ENCODE measurements at places on chromosomes 3 and 15.
A peak's percentile ranks its signal among the peaks of the same experiment; 100 is the strongest.

DNA sequence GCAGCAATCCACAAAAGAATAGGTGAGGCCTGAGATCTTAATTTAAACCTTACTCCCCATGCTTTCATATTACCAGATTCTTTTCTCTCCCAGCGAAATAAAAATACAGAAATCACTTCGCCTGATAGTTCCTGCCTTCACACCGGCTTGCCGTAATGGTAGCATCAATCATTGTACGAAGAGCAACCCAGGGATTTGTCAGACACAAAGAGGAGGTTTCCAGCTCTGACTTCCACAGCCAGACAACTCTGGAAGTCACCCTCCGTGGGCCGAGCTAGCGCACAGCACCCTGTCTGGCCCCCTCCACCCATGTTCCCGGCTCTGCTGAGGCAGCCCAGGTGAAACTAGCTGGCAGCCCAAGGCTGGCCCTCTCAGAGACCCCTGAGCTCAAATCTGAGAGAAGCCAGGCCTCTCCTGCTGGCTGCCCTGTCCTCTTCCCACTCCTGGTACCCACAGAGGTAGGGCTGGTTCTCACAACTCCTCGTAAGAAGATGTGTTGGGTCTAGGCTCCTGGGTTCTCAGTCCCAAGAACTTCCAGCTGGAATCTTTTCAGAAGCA, 156.9 kb upstream of the BNIP2 start:
- DNase-seq, result no peak

DNA sequence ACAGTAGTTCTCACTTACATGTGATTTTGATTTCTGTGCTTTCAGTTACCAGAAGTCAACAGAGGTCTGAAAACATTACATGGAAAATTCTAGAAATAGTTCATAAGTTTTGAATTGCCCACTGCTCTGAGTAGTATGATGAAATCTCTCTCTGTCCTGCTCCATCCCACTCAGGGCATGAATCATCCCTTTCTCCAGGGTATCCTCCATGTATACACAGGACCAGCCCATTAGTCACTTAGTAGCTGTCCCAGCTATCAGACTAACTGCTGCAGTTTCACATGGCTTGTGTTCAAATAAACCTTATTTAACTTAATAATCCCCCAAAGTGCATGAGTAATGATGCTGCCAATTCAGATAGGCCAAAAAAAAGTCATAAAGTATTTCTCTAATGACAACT, 38.6 kb downstream of the EPHA3 start:
- no peak for DNase-seq

DNA sequence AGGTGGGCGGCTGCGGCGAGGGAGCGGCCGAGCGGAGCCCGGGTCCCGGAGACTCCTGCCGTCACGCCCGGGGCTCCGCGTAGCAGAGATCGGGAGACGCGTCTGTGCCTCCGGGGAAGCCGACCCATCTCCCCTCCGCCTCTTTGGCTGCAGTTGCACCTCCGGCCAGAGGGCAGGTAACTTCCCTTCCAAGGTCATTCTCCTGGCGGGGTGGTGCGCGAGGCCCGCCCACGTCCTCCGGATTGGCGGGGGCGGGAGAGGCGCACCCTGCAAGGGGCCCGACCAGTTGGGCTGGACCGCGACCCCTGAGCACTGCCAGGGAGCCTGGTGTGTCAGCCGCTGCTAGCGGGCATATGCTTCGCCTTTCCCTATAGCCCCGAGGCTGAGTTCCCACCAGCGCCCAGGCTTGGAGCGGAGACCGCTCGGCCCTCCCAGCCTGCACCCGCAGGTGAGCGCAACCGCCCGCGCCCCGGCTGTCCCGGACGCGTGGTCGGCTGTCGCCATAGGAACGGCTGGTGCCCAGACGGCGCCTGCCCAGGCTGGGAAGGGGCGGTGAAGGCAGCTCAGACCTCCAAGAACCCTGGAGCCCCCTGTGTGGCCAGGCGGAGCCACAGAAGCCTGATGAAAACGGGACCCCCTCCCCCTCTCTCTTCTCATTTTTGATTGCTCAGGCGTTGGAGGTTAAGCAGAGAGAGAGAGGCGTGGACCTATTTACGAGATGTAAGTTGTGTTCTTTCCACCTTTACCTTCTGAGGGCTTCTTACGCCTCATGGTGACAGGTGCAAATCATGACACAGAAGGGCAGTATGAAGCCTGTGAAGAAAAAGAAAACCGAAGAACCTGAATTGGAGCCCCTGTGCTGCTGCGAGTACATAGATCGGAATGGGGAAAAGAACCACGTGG, 453 bp downstream of the ZDHHC23 start:
- DNase-seq, result peak; percentile 42

DNA sequence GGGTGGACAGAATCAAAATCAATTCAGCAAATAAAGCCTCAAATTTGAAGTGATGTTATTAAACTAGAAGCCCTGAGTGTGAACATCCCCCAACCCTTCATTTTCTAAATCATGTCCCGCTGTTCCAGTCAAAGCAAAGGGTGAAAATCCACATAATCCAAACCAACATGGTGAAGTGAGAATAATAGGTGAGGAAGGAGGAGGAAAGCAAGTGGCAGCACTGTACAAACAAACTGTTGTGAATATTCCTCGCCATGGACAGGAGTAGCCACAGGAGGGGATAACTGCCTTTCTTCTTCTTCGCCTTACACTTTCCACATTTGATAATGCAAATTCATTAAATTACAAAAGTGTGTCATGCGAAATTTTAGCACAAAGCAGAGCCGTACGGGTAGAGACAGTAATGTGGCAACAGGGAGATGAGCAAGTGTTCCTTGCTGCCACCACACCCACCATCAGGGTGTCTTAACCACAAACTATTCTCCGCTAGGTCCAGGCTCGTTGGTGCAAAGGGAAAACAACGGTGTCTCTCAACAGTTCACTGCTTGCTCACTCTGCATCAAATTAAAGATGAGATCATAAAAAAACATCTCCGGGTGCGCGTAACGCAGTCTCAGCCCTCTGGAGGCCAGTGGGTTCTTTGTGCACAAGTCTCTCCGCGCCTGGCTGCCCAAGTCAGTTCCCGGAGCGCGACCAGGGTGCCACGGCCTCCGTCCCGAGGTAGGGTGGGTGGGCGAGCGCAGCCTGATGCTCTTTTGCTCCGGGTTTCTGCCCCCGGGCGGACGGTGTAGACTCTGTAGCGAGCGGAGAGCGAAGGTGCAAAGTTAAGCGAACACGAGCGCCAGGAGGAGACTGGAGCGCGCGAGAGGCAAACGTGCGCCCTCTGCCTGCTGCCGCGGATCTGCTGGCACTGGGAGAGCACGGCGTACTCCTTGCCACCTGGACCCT, 6.7 kb downstream of the EPHA3 start:
- peak; percentile 86 for DNase-seq

DNA sequence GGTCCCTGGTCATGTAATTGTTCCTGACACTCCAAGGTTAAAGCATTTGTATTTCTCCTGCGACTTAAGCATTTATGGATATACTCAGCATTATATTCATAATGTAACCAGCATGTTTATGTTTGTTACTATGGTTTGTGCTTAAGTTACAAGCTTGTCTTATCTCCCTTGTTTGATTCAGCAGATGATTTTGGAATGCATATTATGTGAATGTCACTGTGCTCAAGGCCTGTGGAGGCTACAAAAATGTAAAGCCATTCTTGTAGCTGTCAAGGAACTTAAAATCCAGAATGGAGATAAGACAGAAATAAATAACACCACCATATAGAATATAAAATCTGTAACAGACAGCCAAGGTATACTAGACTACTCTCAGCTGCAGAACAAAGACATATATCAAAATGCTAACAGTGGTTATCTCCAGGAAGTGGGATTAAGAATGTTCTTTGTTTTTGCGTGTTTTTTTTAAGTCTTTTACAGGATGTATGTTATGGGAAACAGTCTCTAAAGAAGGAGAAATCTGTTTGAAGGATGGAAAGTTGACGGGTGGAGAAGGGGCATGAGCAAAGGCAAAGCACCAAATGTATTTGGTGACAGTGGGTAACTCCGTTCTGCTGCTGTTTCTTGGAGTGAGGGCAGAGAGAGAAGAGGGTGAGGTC, 61.4 kb downstream of the IGF2BP2 start:
- no peak for DNase-seq

DNA sequence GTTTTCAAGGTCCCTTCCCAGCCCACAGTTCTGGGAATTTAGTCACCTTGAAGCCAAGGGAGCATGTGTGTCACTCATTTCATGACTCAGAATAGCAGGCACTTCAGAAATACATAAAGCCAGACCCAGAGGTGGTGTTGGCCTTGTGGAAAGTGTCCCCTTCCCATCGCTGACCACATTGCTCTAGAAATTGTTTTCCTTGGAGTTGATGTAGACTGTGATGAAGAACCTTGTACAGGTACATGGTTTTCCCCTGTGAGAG, 158.8 kb downstream of the SLCO3A1 start:
- DNase-seq, result no peak

- DNase-seq, result no peak
Measured at GRCh38 chr3:184300378-184300720, 1.3 kb downstream of the PSMD2 start.

- no peak for DNase-seq
Measured at GRCh38 chr15:45064386-45064785, 41.4 kb downstream of the SORD start.
